Dorsolateral prefrontal cortex (tissue), 122 donors: ENCODE measurements at places on chromosomes 1 and 21. TPM values are rescaled to one million over a fixed set of nuclear protein-coding genes. Genes with fewer than 3 reads are reported as not detected.

RHBG gene
- not detected for total RNA-seq

TTC22 gene
- 0.53 TPM for total RNA-seq

NR1I3 gene
- not detected for total RNA-seq

DLGAP3 gene
- 119 TPM for total RNA-seq

LCE4A gene
- not detected for total RNA-seq

AADACL3 gene
- total RNA-seq: not detected

ATP6V1G3 gene
- total RNA-seq: not detected

ARHGAP30 gene
- total RNA-seq: 3.5 TPM

OR2L5 gene
- 2.1 TPM for total RNA-seq

CDC73 gene
- 65.5 TPM for total RNA-seq

S100A7 gene
- total RNA-seq: not detected

OR6K3 gene
- total RNA-seq: not detected
